ENCODE measurements at places on chromosomes 5 and 9.
A peak's percentile ranks its signal among the peaks of the same experiment; 100 is the strongest.

DNA sequence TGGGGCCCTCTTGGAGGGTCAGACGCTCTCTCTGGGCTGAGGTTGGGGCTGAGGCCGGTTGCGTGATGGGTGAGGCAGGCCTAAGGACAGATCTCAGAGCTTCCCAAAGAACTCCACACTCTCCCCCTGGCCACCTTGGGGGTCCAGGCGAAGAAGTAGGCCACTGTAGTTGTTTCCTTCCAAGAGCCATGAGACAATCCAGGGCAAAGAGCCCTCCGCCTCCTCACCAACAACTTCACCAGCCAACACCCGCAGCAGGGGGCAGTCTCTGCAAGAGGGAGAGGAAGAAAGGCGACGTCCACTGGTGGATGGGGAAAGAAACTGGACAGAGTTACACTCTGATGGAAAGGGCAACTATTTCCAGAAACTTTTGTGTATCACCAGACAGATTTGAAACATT lies 10.7 kb downstream of the SLC35A4 start:
- DNase-seq: no peak

DNA sequence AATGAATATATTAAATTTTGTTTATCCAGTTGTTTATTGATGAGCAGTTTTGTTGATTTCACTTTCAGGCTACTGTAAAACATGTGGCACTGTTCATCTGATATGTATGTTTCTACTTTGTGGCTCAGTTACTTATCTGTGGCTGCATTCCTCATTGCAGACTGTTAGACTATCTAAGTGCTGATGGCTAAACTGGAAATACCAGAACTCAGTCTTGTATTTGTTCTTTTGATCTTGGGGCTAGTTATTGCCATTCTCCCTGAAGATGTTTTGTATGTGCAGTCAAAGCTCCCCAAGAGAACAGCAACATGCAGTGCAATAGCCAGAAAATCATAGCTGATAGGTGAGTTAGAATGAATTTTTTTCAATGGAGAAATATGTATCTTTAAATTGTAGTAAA lies 162.2 kb downstream of the GADD45G start:
- DNase-seq: no peak

DNA sequence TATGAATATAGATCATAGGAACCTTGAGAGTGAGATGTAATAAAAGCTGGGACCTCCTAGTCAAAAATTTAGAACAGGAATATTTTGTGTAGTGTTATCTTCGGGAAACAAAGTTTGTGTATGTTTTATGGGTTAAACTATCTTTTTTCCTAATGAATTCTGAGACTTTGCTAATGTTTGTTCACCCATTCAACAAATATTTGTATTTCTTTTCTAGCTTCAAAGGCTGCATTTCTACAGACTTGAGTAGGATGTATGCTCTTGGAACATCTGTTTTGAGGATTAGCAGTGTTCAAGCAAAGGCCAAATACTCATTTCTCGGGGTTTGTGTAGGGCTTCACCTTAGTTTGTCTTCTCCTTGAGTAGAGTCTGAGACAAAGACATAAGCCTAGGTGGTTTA lies 16.2 kb downstream of the NDUFS4 start:
- DNase-seq: no peak

DNA sequence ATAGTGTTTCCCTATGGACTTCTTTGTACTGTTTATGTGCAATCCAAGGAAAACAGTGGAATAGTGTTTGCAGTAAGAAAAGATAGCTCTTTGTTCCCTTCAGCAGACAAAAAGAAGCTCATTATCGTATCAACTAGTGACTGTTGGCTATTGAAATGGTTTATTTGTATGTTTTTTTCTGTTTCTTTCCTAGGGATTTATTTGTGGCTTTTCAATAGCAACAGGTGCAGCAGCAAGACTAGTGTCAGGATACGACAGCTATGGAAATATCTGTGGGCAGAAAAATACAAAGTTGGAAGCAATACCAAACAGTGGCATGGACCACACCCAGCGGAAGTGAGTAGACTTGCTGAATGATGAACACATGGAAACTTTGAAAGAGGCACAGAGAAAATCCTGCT lies 65.1 kb downstream of the SLC44A1 start:
- peak; percentile 11 for DNase-seq

DNA sequence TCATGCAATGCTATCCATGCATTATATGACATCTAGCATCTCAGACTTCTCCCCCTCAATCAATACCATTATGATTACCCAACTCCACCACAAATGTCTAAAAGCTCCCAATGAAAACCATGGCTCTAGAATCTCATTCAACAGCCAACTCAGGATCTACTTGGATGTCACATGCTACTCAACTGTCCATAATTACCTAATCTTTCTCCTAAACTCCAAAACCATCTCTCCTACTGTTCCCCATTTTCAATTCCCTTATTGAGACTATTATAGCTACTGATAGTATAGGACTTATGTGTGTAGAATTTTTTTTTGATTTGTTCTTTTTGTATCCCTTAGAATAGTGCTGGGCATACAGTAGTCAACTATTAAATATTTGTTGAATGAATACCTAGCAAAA lies 8.2 kb upstream of the STRBP start:
- DNase-seq: no peak

DNA sequence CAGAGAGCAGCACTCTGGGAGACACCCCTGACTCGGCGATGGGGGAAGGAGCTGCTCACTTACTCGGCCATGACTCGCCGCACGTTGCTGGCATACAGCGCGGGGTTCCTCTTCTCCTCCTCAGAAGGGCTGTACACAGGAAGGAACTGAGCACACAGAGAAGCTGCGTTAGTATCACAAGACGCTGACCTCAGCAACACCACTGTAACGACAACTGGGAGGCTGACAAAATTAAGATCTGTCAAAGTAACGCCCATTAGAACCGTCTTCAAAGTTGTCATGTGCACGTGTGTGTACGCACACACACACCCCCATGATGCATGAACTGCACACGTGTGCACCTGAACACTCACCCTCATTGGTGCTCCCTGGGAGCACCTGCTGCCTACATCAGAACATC lies 32.1 kb upstream of the SLC6A3 start:
- DNase-seq: no peak

DNA sequence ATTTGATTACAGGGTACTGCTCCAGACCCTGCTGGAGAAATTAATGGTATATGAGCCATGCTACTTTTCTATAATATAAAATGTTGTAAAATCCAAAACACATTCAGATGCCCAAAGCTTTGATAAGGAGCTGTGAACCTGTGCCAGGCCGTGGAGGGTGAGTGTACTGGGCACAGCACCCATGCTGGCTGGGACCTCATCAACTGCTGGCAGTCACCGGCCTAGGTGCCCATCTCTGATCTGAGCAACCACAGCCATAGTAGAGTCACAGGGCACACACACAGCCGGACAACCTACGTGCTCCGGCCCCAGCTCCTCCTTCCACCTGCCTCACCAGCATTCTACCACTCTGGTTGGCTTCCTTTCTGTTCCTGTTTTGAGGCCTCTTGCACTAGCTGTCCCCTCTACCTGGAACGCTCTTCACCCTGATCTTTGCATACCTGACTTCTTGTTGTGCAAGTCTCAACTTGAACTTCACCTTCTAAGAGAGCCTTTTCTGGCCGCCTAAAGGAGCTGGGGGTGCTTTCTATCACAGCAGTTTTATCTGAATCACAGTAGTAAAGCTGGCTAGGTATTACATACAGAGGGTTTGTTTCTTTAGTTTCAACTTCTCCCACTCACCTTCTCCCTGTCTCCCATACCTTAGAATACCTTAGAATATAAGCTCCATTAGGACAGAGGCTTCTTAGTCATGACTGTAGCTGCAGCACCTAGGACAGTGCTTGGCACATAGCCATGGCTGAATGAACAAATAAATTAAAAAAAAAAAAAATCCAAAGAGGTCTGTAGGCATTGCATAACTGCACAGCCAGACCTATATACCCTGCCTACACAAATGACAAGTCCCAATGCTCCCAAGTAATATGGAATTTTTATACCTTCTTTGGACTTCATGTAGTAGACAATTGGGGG lies 51.7 kb downstream of the MED27 start:
- DNase-seq: no peak

DNA sequence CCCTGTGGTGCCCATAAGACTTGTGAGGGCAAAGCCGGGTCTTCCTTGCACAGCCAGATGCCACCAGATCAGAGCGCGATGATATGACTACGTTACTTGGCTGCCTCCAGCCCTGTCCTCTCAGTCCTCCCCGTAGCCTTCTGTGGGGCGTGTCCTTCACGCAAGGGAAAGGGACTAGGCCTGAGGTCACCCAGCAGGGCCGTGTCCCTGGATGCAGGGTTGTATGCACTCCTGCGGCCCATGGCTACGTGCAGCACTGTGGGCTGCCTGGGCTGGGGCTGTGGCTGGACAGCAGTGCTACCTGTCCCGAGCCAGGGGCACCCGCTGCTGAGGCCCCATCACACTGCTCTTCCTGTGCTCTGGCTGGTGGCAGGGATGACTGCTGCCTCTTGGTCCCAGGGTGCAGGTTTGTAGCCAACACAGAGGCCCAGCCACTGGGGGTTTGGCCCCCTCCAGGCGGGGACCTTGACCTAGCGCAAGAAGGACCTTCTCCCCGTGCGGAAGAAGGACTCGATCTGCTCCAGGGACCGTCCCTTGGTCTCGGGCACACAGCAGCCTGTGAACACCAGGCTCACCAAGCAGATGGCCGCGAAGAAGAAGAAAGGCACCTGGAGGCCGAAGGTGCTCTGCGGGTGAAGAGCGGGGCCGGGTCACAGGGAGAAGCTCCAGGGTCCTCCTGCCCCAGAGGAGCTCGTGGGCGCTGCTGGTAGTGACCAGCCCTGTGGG lies 7.2 kb downstream of the SLC2A6 start:
- no peak for DNase-seq

DNA sequence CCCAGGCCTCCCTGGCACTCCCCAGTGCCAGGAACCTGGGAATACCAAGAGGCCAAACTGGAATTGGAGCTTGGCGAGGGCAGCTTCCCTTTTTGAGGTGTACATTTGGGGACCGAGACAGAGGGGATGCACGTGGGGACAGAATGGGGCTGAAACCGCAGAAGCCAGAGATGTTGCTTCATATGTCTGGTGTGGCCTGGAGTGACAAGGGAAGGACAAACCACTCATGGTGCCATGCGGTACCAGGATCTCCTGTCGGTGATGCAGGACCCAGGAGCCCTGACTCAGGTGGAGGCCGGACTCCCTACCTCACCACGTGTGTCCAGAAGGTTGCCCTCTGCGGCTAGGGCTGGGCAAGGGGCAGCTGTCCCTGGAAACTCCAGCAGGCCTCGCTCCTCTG lies 4.0 kb upstream of the CSF2 start:
- DNase-seq: no peak

GRCh38 chr5:149544028-149544420 lies 7.2 kb downstream of the CSNK1A1 start:
- DNase-seq: no peak

- no peak for DNase-seq
Observed at GRCh38 chr5:80348171-80348570, 28.4 kb downstream of the SPZ1 start.

DNA sequence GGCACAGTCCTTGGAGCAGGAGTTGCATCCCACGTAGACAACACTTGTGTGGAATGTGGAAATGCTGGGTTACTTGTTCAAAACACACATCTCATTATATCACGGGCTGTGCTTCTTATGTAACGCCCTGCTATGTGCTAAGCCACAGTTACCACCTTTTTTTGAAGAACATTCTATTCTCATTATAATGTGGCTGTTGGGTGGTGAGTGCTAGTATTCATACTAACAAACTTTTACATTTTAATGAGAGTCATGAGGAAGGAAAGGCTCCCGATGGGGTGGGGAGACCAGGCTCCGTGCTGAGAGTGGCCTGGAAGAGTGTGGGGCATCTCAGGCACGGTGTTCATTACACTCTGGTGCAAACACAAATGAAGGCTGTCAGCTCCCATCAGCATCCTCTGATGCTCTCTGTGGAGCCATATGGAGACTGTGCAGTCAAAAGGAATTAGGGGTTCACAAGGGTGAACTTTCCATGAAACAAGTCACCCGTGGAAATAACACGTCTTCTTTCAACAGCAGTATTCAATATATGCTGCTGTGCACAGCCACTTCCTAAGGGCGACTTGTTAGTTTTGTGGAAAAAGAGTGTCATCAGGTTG lies 153.1 kb upstream of the RAPGEF1 start:
- no peak for DNase-seq

- no peak for DNase-seq
Observed at GRCh38 chr9:6977761-6978160, 220.0 kb downstream of the KDM4C start.

DNA sequence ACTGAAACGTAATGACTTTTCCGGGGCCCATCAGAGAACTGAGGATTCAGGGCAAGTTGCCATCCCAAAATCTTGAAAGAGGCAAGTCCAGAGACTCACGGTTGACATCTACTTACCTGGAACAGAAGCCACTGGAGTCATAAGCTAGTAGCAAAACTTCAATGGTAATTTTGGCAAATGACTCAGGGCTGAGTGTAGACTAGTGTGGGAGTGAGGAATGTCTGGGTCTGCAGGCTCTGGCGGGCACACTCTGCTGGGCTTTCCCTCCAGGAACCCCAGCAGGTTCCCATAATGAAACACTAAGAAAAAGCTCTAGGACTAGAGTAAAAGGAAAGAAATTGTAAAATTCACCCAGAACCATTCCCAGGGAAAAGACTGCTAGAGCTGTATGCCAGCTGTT lies 122.9 kb upstream of the NFIL3 start:
- DNase-seq: no peak

- DNase-seq: no peak
Observed at GRCh38 chr5:172266676-172267092, 16.9 kb downstream of the UBTD2 start.

DNA sequence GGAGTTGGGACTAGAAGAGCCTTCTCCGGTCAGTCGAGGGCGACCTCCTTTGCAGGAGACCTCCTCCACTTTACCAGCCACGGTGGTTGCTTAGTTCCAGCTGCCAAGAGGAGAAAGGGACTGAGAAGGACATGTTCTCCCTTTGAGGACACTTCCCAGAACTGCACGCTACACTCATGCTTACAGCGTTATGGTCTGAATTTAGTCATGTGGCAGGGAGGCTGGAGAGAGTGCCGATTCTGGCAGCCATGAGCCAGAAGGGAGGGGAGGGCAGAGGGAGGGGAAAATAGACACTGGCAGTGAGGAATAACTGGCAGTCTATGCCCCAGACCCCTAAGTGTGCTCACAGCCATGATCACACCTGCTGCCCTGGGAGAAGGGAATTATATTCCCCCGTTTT lies 47.8 kb downstream of the TSPAN17 start:
- peak; percentile 6 for DNase-seq

GRCh38 chr5:153959134-153959957 lies 79.4 kb downstream of the FAM114A2 start:
- no peak for DNase-seq
